ENCODE measurements at places on chromosomes 11 and 22.
A peak's percentile ranks its signal among the peaks of the same experiment; 100 is the strongest.

GRCh38 chr11:131819865-131820264, 449.4 kb downstream of the NTM start:
- DNase-seq, result no peak

DNA sequence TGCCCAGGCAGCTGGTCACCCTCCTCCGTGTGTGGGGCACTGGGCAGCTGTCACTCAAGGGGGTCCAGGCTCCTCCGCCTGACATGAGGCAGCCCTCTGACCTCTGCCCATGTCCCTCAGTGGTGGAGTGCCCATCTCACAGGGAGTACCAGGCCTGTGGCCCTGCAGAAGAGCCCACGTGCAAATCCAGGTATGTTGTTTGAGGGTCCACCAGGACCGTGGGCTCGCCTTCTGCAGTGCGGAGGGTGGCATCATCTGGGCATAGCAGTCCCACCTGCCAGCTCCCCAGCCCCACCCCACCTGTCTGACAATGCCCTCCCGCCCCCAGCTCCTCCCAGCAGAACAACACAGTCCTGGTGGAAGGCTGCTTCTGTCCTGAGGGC, 30.5 kb downstream of the MUC2 start:
- no peak for DNase-seq

DNA sequence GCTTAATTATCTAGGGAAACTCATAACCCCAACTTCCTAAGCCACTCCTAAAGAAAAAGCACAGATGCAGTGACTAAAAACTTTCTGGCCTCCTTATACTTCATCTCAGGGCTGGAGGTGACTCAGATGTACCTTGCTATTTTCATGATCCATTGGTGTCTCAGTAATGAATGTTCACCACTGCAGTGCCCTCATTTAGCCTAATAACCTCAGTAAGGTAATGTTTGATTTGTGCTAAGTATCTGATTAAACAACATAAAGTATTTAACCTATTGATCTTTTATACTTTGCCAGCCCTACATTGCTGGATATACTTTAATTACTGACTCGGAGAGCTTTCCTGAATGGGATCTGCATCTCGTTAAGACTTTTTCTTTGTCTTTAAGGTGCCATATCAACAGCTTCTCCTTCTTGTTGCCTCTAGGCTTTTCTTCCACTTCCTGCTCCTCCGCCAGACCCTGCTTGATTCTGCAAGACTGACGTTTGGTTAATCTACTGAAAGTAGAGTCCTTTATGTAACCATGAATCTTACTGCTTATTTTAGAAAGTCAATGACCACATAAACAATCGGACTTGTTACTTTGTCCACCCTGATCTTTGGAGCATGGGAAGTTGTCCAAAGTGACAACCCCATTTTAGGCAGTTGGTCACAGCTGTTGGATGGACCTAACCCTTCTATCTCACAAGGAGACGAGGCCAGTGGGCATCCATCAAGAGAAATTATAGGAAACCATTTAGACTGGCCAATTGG, 303.0 kb downstream of the ST3GAL4 start:
- no peak for DNase-seq

DNA sequence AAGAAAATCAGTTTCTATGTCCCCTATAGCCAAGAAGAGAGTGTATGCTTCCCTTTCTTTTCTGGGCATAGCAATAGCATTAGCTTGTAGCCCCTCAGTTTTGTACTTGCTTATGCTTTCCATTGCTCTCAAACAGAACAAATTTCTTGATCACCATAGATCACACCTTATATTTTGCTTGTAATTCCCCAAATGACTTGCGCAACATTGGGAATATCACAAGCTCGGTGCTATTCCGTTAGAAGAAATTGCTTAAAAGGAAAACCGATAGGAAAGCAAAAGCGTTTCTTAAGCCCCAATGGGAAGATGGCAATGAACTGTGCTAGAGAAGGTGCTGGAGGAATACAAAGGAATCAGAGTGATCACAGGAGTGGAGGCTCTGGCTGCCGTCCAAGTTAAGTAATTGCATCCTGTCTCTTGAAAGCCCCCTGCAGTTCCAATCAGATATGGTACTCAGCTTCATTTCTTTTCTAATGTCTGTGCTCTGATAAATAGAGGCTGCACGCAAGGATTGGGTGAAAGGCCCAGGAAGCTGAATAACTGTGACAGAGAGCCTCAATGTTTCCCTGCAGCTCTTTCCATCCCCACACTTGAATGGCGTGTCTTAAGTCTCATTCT, 182.1 kb upstream of the KIRREL3 start:
- DNase-seq, result no peak

DNA sequence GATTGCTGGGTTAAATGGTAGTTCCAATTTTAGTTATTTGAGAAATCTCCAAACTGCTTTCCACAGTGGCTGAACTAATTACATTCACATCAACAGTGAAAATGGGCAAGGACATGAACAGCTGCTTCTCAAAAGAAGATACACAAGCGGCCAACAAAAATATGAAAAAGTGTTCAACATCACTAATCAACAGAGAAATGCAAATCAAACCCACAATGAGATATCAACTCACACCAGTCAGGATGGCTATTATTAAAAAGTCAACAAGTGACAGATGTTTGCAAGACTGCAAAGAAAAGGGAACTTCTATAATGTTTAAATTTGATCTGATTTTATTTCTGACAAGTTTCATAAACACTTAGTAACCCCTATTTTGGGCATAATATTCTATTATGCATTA, 537.5 kb downstream of the DLG2 start:
- DNase-seq, result no peak

GRCh38 chr22:30891781-30892180, 76.8 kb downstream of the MORC2 start:
- DNase-seq, result no peak

DNA sequence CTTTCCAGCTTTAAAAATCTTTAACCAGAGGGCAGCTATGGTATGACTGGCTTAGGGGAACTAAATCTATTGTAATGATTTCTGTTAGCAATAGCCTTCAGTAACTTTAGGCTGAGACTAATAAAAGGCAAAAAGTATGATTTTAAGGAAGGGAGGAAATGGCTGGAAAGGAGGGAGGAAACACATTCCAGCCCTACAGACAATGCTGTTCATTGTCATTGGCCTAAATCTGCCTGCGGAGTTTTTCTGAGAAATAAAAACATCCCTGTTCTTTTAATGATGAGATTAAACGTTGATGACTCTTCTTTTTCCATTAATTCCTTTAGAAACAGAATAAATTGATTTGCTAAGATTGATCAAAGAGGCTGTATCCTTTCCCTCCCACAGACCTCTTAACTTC, 99.6 kb upstream of the GRAMD1B start:
- DNase-seq, result no peak

DNA sequence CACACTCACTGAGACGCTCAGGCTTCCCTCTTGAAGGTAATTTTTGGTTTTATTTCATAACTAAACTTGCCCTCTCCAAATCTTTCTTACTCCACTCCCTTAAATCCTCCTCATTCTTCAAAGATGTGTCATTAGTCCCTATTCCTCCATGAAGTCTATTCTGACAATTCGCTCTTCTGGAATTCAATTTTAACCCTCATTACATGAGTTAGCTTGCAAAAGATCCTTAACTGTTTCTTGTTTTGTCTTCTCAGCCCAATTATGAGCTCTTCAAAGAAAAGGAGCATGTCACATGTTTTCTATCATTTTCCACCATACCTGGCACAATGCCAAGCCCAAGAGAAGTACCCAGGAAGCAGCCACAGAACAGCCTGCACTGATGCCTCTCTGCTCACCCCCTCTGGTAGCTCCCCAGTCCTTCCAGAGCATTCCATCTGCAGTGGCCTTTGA, 13.0 kb downstream of the GALNT18 start:
- DNase-seq, result no peak

- DNase-seq, result no peak
Observed at GRCh38 chr11:68735125-68735524, 16.2 kb downstream of the TESMIN start.

GRCh38 chr11:59418156-59418555, 8.1 kb downstream of the OR5A2 start:
- DNase-seq, result no peak

DNA sequence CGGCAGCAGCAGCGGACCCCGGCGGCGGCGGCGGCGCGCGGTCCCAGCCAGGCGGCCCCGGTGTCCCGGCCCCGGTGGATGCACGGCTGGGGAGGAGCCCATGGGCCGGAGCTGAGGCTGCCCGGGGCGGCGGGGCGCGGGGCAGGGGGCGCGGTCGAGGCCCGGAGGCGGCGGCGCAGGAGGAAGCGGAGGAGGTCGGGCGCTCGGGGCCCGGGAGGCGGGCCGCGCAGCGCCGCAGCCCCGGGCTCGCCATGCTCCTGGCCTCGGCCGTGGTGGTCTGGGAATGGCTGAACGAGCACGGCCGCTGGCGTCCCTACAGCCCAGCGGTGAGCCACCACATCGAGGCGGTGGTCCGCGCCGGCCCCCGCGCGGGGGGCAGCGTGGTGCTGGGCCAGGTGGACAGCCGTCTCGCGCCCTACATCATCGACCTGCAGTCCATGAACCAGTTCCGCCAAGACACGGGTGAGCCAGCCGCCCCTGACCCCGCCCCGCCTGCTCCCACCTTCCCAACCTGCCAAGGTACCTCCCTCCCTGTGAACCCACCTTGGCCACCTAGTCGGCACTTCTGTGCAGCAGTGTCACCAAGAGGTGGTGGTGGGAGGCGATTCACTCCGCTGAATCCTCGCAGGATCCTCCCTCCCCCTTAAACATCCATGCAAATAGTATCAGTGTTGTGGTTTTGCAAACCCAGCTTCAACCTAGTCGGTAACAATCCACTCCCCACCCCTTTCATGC, 580 bp downstream of the DTX4 start:
- peak; percentile 29 for DNase-seq

DNA sequence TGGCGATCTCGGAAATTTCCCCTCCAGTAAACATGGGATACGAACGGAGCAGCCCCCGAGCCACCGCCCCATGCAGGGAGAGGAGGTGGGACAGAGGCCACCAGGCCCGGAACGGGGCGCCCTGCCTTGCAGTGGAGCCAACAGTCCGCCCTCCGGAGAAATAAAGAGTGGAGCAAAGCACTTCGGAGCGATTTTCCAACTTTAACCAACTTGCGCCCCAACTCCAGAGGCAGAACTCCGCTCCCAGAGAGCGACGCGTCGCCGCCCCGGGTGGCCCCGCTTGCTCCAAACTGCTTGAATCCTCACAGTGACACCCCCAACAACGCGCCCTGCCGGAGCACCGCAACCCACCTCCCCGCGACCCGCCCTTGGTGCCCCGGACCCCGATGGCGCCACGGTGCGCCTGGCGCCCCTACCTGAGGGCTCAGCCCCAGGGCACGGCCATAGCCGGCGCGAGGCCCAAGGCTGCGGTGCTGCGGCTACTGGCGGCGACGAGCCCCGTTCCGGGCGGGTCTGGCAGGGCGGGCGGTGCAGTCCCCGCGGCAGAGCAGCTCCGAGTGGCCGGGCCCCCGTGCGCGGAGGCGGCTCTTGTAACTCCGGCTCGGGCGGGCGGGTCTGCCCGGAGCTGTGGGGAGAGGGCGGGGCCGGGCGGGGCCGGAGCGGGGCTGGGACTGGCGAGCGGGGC, at the start of gene AHNAK:
Gene AHNAK, minus strand, starts transcription at position 563 of the 685 bp plus-strand sequence. CDS start 10,708 bp downstream, outside the sequence.
- no peak for DNase-seq

- DNase-seq, result no peak
Observed at GRCh38 chr11:8503910-8504364, 90.1 kb downstream of the STK33 start.

DNA sequence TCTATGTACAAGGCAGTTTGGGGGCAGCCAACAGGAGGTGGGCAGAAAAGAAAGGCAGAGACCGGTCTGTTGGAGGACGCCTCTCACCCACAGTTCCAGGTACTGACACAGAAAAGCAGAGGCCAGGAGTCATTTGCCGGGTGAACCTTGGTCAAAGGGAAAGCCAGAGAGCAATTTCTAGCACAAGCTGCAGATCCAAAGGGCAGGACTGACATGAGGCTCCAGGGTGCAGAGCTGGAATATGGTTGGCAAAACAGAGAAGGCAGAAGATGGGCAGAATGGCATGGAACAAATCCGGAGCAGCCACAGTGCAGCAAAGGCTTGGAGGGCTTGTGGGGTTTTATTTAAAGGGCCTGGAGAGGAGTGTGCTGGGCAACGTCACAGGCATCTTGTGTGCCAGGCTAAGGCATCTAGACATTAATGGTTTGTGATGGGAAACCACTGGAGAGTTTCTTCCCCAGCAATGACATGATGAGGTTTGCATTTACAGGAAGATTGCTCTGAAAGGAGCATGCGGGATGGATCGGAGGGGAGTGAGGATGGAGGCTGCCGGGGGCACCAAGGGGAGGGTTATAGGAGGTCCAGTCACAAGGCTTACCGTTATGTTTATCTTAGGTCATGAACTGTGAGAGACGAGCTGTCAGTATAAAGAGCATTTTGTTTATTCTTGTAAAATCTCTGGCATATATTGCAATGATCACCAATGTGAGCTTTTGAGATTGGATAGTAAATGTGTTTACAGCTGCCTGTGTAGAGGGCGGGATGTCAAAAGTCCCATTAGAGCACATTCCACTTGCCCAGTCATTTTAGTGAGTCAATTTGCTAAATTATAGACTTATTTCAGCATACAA, 5.7 kb upstream of the MMP20 start:
- no peak for DNase-seq

GRCh38 chr11:109788948-109789490, 304.2 kb upstream of the ZC3H12C start:
- no peak for DNase-seq

DNA sequence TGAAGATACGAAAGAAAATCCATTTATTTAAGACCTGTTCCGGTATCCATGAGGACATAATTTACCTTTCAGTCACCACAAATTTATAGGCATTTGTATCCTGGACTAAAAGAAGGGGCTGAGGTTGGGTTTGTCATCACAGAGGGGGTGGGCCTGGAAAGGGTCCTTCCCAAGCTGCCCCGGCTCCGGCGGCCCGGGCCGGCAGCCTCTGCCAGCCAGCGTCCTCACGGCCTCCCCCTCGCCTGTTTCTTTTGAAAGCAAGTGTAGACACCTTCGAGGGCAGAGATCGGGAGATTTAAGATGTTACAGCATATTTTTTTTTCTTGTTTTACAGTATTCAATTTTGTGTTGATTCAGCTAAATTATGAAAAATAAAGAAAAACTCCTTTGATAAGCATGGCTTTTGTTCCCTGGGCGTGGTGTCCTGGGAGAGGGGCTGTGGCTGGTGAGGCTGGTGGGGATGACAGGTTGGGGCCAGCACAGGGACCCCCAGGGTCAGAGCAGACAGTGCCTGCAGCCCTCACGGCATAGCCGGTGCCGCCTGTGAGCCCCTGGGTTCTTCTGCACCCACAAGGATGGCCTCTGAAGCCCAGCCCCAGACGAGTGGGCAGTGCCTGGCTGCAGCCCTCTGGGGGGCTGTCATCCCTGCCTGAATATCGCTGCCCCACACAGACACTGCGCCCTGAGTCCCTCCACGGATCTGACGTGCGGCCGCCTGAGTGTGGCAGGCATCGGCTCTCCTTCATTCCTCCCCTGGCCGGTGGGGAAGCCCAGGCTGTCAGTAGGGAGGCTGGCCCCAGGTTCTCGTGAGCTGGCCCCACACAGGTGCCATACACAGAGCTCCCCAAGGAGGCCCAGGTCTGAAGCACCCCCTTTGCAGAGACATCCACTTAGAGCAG, 1075.9 kb downstream of the BRD1 start:
- no peak for DNase-seq

GRCh38 chr11:37861671-37862070, 1263.6 kb upstream of the RAG2 start:
- no peak for DNase-seq
